HFFc6 (cell line): ENCODE measurements at places on chromosomes 6 and 20. TPM values are rescaled to one million over a fixed set of nuclear protein-coding genes. Genes with fewer than 3 reads are reported as not detected.

The PLN gene
- not detected in 3 replicates for total RNA-seq

The VWA7 gene
- total RNA-seq = 0.48 to 0.64 TPM (median 0.64 TPM) in 3 replicates

The SYCP2L gene
- total RNA-seq = not detected in 2 replicates

The MCM3 gene
- total RNA-seq = 32.5 to 57.1 TPM (median 53.3 TPM) in 3 replicates

The TTK gene
- 9.6 to 26.1 TPM (median 20.9 TPM) in 3 replicates for total RNA-seq

The GHRH gene
- not detected in 2 replicates for total RNA-seq

The SYTL3 gene
- total RNA-seq = 3.9 to 5.2 TPM (median 4.9 TPM) in 3 replicates

The HLA-DRA gene
- not detected in 3 replicates for total RNA-seq

- DNase-seq = no peak
Observed at GRCh38 chr6:20657274-20657800, 123.1 kb downstream of the CDKAL1 start.

DNA sequence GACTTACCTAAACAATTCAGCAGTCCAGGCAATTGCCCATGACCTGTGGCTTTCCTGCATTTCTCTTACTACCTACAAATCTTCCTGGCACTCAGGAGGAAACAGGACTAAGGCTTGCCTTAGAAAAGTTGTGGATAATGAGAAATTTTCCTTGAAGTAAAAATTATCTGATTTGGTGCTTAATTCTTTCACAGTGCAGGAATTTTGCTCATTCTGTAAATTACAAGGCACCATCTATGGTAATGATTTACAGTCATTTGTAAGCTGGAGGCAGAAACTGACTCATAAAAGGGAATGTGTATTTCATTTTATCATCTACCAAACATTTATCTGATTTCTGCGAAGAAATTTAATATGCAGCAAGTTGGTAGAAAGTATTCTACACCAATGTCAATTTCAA lies 211.5 kb upstream of the FKBP1C start:
- no peak for DNase-seq

GRCh38 chr6:101490857-101491256 lies 97.3 kb downstream of the GRIK2 start:
- DNase-seq = no peak

- DNase-seq = no peak
Observed at GRCh38 chr6:156783958-156784357, 6.8 kb downstream of the ARID1B start.

GRCh38 chr6:96809119-96809518 lies 28.2 kb downstream of the GPR63 start:
- no peak for DNase-seq

DNA sequence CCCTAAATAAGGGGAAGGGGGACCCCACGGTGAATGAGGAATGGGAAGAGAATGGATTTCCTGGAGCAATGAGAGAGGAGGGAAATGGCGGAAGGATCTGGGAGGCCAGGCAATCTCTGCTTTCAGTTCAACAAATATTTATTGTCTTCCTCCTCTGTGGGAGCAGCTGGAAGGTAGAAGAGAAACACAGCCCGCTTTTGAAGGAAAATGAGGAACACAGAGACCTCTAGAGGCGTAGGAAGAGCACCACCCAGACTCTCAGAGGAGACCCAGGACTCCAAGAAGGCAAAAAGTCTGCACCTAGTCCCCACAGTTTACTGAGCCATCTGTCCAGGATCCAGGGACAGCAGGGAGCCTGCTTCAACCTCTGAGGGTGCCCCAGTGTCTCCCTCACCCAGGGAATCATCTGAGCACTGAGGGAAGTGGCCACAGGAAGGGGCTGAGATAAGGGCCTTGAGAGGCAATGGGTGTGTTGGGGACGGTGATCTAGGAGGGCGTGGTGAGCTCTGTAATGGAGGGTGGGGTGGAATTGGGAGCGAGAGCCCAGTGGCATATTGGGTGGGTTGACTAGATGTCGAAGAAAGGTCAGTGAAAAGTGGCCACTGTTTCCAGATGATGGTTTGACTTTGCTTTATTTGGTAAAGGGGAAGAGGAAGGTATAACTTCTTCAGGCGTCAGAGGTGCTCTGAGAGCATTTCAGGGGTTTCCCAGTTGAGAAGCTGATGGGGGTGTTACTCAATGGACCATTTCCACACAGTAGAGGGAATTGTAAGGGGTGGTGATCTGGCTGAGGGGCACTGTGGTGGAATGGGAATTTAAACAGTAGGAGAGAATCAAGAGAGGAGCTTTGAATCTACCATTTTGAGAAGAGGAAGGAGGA lies 610 bp downstream of the PSORS1C1 start:
- peak; percentile 62 for DNase-seq

DNA sequence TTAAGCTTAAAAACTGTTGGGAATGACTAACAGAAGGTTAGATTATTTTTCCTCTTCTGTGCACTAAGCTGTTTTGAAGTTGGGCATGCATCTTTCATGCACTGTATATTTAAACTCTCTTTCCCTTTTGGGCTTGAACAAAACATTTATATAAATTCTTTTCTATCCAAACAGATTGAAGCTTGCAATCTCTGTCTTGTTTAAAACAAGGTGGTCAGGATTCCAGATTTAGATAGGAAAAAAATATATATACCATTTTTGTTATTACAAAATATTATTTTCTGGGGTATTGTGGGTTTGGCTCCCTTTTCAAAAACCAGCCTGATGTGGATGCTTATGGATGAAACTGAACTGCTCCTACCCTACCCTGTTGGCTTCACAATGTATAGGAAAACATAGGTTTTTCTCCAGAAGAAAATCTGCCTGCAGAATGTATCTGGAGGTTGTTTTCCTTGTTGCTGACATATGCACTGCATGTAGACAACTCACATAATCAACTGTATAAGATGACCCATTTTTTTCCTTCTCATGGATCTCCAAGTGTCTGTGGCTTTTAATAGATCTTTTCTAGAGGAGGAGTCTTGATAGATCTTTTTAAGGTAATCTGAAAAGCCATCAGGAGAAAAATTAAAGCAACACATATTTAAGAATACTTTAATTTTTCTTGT lies 146.3 kb downstream of the PRL start:
- no peak for DNase-seq

GRCh38 chr20:53570446-53571276 lies 23.0 kb downstream of the ZNF217 start:
- DNase-seq = no peak

- DNase-seq = no peak
Observed at GRCh38 chr6:85772641-85773040, 130.0 kb upstream of the SYNCRIP start.

DNA sequence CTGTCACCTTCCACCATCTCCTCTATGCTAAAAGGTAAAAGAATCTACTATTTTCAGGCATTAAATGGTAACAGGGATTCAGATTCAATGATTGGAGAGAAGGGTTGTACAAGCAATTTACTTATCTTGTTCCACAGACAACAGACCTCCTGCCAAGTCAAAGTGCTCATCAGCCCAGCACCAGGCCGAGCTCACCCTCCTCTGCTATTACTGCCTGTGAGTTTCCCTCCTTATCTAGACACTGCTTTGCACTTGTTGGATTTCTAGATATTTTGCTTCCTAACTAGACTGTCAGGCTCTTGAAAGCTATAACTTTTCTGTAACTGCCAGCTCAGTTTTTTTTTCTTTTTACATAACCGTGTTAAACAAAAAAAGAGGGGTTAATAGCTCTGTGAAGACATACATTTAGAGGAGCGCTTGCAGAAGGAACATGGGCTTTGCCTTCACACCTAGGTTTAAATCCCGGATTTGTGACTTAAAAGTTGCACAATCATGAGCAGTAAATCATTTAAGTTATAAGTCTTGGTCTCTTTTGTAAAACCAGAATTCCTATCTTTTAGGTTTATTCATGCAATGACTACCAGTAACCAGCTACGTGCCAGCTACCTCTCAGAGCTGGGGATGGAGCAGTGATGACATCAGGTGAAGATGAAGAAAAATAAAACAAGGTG lies 1.1 kb upstream of the FAM162B start:
- no peak for DNase-seq

GRCh38 chr6:34953061-34954025 lies 64.3 kb downstream of the ANKS1A start:
- peak; percentile 61 for DNase-seq

DNA sequence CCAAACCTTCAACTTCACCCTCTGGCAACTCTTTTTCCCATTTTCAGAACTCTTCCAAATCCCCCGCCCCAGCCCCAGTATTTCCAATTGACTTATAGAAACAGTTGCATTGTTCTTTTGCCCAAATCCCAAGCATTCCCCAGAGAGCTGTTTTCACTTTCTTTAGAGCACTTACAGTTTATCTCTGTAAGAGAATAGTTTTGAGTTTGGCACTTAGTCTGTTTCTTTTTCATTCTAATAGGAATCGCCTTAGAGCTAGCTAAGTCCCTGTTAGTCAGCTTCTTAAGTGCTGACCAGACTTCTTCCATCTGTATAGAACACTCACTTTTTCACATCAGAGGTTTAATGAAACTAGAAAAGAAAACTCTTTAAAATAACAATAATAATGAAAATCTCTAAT lies 374.2 kb upstream of the FLRT3 start:
- DNase-seq = no peak

- DNase-seq = no peak
Observed at GRCh38 chr6:137095651-137096238, 51.0 kb upstream of the IL20RA start.

DNA sequence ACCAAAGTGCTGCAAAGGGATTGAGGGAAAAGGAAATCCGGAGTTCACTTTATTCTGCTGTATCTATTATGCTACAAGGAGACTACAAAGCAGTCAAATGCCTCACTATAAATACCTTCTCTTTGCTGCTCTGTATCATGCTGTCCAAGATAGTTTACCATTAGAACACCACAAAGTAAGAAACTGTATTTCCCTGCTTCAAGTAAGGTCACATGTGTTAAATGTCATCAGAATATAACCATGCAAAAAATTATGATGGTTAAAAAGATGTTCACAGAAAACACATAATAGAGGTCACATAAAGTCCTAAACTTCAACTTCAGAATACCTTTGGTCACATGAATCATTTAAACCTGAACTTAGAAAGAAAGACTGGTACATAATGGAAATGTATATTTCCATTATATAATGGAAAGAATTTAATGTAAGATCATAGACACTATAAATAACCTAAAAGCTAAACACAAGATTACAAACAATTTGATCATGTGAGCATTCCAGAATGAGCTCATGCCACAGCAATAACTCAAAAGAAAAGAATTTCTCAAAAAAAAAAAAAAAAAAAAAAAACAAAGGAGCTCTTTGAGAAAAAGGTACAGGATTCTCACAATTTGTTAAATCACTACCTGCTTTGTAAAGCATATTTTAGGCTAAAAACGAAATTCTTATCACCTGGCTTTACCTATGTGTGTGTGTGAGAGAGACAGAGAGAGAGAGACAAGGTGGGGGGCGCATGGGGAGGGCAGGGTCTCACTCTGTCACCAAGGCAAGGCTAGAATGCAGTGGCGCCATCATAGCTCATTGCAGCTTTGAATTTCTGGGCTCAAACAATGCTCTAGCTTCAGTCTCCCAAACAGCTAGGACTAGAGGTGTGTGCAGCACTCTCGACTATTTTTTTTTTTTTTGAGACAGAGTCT lies 58.7 kb downstream of the KIF13A start:
- DNase-seq = peak; percentile 62

GRCh38 chr6:37077905-37078296 lies 72.4 kb downstream of the FGD2 start:
- peak; percentile 74 for DNase-seq

DNA sequence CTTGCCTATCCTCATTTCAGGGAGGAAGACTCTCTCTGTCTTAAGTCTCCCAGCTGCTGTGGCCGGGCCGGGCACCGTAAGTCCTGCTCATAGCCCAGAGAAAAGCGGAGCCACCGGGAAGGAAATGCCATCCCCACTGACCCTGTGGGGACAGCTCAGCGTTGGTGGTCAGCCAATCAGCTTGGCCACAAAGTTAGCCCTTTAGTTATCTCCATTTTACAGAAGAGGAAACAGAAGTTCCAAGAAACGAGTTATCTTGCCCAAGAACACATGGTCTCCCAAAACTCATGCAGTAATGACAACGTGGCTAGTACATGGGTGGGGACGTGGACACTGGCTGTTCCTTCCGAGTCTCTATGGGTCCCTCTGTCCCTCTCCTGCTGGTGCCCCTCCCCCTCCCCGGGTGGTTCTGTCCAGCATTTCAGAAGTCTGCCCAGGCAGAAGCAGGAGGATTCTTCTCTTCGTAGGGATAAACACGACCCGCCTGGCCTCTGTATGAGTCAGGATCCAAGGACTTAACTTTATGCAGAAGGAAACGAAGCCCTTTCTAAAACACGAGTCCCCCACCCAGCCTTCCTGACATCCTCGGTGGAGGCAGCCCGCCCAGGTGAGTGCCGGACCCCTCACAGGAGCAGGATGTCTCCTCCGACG lies 273.8 kb downstream of the CDH4 start:
- no peak for DNase-seq

GRCh38 chr6:52595000-52595795 lies 18.3 kb upstream of the TRAM2 start:
- DNase-seq = peak; percentile 87

- no peak for DNase-seq
Observed at GRCh38 chr20:41145821-41146620, 8.7 kb downstream of the PLCG1 start.

DNA sequence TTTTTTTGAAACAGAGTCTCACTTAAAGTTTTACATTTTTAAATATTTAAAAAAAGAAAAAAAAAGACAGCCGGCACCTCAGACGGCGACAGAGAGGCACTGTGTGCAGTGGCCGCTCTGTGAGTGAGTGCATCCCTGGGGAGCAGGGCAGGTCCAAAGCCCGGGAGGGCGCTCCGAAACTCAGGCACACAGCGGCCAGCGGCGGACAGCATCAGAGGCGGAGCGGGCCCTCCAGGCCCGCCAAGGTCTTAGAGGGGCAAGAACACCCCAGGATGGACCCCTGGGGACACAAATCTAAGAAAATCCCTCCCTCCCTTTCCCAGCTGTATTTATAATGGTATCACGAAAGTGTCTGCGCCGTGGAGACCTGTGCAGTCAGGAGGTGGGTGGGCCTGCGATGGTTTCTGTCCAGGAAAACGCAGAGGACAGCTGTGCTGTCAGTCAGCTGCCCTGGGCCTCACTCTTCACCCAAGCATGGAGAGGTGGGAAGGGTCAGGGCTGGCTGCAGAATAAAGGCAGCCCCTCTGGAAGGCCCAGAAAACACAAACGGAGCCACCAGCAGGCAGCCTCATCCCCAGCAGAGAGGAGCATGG lies 43.8 kb downstream of the TAF4 start:
- no peak for DNase-seq
